ENCODE measurements at places on chromosomes 4 and X. TPM values are rescaled to one million over a fixed set of nuclear protein-coding genes. Genes with fewer than 3 reads are reported as not detected.

DUX4 gene
- not detected for total RNA-seq

ARHGAP36 gene
- total RNA-seq = not detected

PRKG2 gene
- total RNA-seq = 0.05 TPM

RPS6KA6 gene
- total RNA-seq = 0.32 TPM

FOXR2 gene
- total RNA-seq = not detected

PDHA1 gene
- 1,288 TPM for total RNA-seq

CD38 gene
- total RNA-seq = 2.2 TPM

CXorf65 gene
- not detected for total RNA-seq

- no peak for DNase-seq
These were observed 33.4 kb downstream of the ZCCHC12 start for GRCh38 chrX:118857006-118857405.

DNA sequence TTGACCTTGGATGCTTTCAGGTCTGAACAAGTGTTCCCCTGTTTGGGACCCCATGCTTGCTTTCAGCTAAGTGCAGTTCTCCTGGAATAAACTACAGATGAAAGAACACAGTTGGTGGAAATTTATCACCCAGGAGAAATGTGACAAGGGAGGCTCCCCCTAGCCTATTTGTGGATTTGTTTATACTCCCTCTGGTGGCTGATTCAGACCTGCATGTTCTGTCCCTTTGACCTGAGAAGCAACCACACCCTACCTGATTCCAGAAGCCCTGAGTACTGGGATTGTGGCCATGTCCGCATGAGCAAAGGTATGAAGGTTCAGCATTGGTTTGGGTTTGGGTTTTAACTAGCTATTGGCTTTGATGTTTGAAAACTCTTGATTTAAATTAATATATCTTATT is 440.9 kb downstream of the MID1IP1 start:
- DNase-seq = no peak

- DNase-seq = no peak
These were observed 683 bp downstream of the EBP start for GRCh38 chrX:48522291-48522690.

GRCh38 chr4:10105920-10106319 is 10.7 kb downstream of the WDR1 start:
- no peak for DNase-seq

DNA sequence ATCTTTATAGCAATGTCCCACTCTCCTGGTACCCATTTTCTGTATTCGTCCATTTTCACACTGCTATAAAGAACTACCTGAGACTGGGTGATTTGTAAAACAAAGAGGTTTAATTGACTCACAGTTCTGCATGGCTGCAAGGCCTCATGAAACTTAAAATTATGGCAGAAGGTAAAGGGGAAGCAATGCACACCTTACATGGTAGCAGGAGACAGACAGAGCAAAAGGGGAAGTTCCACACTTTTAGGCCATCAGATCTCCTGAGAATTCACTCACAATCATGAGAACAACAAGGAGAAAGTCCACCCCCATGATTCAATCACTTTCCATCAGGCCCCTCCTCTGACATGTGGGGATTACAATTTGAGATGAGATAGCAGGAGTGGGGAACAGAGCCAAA is 49.7 kb downstream of the TMLHE start:
- DNase-seq = no peak

GRCh38 chr4:16133406-16133805 is 49.6 kb upstream of the PROM1 start:
- no peak for DNase-seq

- no peak for DNase-seq
These were observed 52.0 kb downstream of the RELL1 start for GRCh38 chr4:37634180-37634579.

DNA sequence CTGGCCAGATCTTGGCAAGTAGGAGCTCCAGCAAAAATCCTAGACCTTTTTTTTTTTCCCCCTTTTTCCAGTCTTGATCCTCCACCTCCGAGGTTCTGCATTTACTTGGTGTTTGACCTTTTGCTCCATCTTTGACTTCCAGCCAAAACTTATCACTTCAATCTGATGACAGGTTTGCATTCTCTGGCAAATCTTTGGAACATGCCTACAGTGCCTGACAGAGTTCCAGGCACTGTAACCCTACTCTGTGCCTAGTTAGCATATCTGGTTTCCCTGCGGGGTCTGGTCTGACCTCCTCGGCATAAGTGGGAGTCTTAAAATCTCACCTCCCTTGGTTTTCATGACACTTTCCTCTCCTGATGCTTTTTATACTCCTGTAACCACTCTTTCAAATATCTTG is 39.4 kb upstream of the NR3C2 start:
- no peak for DNase-seq

- DNase-seq = no peak
These were observed 169.4 kb downstream of the ZNF674 start for GRCh38 chrX:46375831-46376230.

GRCh38 chr4:48692897-48693296 is 87.2 kb downstream of the FRYL start:
- DNase-seq = no peak

- DNase-seq = no peak
These were observed 520.1 kb upstream of the GALNT7 start for GRCh38 chr4:172648471-172648870.

DNA sequence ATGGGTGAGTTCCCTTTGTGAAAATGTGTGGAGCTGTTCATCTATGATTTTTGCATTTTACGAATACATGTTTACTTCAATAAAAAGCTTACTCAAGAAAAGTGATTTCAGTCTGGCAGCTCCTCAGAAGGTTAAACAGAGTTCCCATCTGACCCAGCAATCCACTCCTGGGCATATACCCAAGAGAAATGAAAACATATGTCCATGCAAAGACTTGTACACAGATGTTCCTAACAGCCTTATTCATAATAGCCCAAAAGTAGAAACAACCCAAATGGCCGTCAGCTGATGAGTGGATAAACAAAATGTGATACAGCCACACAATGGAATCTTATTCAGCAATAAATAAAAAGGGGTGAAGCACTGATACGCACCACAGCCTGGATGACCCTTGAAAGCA is 20.8 kb downstream of the CLCN4 start:
- no peak for DNase-seq

Measured in Right ventricle myocardium inferior (tissue), 1 donor.